ENCODE measurements at places on chromosomes 7 and 10.

- no peak for DNase-seq
Observed at GRCh38 chr10:98373260-98374040, 41.5 kb downstream of the PYROXD2 start.

- no peak for DNase-seq
Observed at GRCh38 chr7:124779194-124779593, 13.6 kb upstream of the GPR37 start.

DNA sequence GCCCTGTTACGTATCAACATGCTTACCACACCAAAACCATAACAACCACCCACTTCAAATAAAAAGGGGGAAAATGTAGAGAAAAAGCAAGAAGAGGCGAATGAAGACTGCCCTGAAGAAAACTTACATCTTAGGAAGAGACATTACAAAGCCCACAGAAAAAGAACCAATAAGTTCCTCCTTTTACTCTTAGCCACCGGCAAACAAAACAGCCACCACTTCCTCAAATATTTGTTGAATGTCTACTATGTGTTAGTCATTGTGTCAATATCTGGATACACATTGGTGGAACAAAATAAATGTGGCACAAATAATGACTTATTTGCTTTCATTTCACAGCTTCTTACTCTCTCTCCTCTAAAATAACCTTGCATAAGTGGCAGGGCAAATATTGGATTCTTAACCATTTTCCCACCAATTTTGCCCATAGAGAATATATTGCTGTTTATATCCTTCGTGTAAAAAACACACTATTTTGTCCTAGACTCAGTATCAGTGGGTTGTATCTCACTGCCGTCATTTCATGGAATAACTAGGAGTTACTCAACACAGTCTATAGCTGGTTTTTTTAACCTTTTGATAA, 106.8 kb downstream of the ANK3 start:
- no peak for DNase-seq

- no peak for DNase-seq
Observed at GRCh38 chr10:71564194-71564820, 155.3 kb downstream of the C10orf105 start.

DNA sequence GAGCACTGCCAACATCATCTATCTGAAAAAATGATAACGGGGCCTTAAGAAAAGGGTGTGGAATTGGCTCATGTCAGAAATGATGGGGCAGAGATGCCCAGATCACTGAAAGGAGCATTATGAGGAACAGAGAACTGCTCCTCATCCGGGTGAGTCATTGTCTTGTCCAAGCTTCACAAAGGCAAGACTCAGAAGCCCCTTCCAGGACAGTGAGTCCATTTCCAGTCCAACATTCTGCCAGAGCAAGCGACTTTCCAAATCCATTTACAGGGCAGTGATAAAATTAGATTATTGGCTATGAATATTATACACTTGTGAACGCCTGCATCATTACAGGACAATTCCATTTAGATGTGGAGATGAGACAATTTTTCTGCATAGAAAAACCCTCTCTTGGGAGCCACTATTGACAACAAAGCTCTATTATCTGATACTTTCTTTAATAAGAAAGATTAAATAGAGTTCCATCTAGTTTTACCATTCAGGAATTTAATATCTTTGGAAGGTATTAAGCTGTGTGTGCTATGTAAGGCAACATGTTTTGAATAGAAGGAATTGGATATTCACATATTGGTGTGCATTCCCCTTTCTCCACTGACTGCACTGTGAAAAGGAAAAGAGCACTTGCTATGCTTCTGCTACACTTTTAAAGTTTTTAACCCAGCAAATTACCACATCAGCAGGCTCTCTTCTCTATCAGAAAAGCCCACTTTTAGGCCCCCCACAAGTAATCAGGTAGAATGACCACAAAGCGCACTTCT, 159.6 kb downstream of the NRP1 start:
- no peak for DNase-seq

GRCh38 chr10:79430936-79431335, 14.5 kb downstream of the ZCCHC24 start:
- no peak for DNase-seq

DNA sequence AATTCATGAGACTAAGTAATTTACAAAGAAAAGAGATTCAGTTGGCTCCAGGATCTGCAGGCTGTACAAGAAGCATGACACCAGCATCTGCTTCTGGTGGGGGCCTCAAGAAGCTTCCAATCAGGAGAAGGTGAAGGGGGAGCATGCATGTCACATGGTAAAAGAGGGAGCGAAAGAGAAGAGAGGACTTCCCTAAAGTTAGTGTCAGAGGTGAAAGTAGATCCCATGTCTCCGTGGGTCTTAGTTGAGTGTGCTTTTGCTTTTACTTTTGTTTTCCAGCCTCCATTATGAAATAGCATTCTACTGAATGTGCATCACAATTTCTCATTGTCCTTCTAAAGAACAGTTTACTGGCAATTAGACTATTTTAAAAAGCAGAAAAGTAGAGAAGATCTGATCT, 213.6 kb upstream of the FZD1 start:
- DNase-seq = no peak

DNA sequence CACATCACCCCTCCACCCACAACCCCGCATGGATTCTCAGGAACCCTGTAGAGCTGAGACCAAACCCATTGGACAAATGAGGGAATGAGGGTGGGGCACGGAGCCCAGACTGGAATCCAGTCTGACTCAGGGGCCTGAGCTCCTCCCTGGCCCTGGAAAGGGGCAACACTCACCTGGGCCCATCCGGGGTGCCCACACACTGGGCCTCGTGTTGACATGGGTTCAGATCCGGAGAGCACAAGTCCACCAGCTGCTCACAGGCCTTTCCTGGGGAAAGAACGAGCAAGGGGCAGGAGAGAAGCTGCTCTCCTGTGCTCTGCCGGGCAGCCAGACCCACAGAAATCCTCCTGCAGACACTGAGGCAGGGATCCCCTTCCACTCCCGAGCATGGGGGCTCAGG, 172.2 kb downstream of the SLIT1 start:
- no peak for DNase-seq

Data from activated CD8-positive, alpha-beta memory T cell treated with anti-CD3 and anti-CD28 coated beads for 24 hours (primary cell).